Naive thymus-derived CD4-positive, alpha-beta T cell (primary cell): ENCODE measurements at places on chromosomes 3 and 15. TPM values are rescaled to one million over a fixed set of nuclear protein-coding genes. Genes with fewer than 3 reads are reported as not detected.

- no peaks in the 10 kb centered on the region for H3K4me1 ChIP-seq
- no peak for DNase-seq
- H3K27me3 ChIP-seq: no peaks in the 10 kb centered on the region
Measured at GRCh38 chr15:68197661-68198437, 7.3 kb downstream of the CALML4 start.

The SOX14 gene
- not detected for total RNA-seq

DNA sequence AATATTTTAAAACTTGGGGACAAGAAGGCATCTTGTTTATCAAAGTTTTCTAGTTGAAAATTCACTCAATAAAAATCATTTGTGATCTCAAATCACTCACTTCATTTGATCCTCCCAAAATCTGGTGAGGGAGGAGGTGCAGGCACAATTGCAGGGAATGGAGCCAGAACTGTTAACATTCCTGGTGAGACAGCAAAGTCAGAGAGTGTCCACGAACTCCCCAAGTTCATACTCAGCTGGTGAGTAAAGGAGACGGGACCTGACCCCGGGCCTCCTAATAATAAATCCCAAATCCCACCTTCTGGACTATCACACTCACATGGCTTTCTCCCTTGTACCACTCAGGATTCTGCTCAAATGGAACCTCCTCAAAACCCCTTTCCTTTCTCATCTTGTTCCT is 252.3 kb upstream of the LRTM1 start:
- no peaks in the 10 kb centered on the region for H3K4me1 ChIP-seq
- H3K36me3 ChIP-seq: no peaks in the 10 kb centered on the region
- DNase-seq: no peak
- H3K4me3 ChIP-seq: no peak overlapping the region

DNA sequence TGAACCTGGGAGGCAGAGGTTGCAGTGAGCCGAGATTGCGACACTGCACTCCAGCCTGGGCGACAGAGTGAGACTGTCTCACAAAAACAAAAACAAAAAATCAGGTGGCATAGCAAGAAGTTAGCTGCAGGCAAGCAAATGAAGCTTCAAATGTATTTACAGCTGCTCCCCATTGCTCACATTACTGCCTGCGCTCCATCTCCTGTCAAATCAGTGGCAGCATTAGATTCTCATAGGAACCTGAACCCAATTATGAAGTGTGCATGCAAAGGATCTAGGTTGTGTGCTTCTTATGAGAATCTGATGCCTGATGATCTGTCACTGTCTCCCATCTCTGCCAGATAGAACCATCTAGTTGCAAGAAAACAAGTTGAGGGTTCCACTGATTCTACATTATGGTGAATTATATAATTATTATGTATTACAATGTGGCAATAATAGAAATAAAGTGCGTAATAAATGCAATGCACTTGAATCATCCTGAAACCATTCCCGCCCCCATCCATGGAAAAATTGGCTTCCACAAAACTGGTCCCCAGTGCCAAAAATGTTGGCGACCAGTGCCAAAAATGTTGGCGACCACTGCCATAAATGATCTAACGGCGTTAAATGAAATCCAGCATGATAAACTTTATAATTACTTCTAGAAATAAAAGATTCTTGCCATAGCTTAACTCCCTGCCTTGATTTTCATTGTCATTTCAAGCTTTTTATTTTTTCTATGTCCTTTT is 616.7 kb upstream of the NAALADL2 start:
- no peaks in the 10 kb centered on the region for H3K36me3 ChIP-seq
- no peak for DNase-seq
- no peak overlapping the region for H3K27ac ChIP-seq
- H3K27me3 ChIP-seq: no peaks in the 10 kb centered on the region
- no peak overlapping the region for H3K4me3 ChIP-seq

The HLTF gene
- 26.5 TPM for total RNA-seq

- H3K27ac ChIP-seq: no peak overlapping the region
- no peak overlapping the region for H3K4me3 ChIP-seq
Measured at GRCh38 chr3:149596134-149596770, 61.6 kb downstream of the WWTR1 start.

The PLIN1 gene
- total RNA-seq: 0.21 TPM

GRCh38 chr15:55060836-55061235 is 135.9 kb downstream of the RSL24D1 start:
- H3K27me3 ChIP-seq: no peaks in the 10 kb centered on the region
- H3K36me3 ChIP-seq: no peaks in the 10 kb centered on the region
- no peak overlapping the region for H3K4me3 ChIP-seq
- H3K27ac ChIP-seq: no peak overlapping the region

DNA sequence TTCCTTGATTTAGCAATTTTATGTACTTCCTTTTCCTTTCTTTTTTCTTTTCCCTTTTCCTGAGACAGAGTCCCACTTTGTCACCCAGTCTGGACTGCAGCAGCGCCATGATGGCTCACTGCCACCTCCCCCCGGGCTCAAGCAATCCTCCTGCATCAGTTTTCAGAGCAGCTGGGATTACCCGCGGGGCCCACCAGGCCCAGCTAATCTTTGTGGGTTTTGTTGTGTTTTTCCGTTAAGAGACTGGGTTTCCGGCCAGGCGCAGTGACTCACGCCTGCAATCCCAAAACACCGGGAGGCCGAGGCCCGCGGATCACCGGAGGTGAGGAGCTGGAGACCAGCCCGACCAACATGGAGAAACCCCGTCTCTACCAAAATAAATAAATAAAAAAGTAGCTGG is 17.7 kb downstream of the GOLGA8S start:
- H3K4me1 ChIP-seq: no peaks in the 10 kb centered on the region
- no peak overlapping the region for H3K27ac ChIP-seq
- H3K4me3 ChIP-seq: no peak overlapping the region
- no peaks in the 10 kb centered on the region for H3K36me3 ChIP-seq
- no peak for DNase-seq

The FETUB gene
- not detected for total RNA-seq

The AP3S2 gene
- total RNA-seq: 31.7 TPM

DNA sequence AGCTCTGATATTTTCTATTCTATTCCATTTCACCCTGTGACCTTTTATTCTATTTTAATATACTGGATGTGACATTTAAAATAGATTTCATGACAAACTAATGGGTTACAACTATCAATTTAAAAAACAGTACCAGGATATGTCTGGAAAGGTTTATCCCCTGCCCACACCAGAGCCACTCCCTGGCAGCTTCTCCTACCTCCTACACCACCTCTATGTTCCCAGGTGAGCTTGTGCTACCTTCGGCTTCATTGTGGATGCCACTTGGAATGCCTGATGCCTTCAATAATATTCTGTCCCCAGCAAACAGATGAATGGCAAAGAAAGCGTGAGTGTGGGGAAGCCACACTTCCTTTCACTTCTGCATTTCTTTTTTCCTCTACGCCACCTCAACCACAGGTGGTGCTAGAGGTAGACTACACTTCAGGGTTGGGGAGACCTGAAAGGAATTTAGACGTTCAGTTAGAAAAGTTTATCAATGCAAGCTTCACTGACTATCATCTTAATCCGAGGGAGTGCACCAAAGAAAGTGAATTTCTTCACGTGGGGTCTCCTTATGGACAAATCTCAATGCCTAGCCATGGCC is 213.0 kb downstream of the SSR3 start:
- H3K4me3 ChIP-seq: no peak overlapping the region
- H3K27me3 ChIP-seq: no peaks in the 10 kb centered on the region
- H3K36me3 ChIP-seq: no peaks in the 10 kb centered on the region
- no peak overlapping the region for H3K27ac ChIP-seq
- DNase-seq: no peak
- H3K4me1 ChIP-seq: no peaks in the 10 kb centered on the region

GRCh38 chr3:190566043-190566933 is 52.4 kb downstream of the IL1RAP start:
- H3K4me3 ChIP-seq: no peak overlapping the region
- H3K27ac ChIP-seq: no peak overlapping the region
- H3K4me1 ChIP-seq: no peaks in the 10 kb centered on the region
- no peaks in the 10 kb centered on the region for H3K36me3 ChIP-seq
- no peak for DNase-seq

GRCh38 chr3:42960282-42960681 is 18.8 kb upstream of the GASK1A start:
- no peaks in the 10 kb centered on the region for H3K4me1 ChIP-seq
- DNase-seq: no peak
- no peak overlapping the region for H3K27ac ChIP-seq
- H3K27me3 ChIP-seq: no peaks in the 10 kb centered on the region

DNA sequence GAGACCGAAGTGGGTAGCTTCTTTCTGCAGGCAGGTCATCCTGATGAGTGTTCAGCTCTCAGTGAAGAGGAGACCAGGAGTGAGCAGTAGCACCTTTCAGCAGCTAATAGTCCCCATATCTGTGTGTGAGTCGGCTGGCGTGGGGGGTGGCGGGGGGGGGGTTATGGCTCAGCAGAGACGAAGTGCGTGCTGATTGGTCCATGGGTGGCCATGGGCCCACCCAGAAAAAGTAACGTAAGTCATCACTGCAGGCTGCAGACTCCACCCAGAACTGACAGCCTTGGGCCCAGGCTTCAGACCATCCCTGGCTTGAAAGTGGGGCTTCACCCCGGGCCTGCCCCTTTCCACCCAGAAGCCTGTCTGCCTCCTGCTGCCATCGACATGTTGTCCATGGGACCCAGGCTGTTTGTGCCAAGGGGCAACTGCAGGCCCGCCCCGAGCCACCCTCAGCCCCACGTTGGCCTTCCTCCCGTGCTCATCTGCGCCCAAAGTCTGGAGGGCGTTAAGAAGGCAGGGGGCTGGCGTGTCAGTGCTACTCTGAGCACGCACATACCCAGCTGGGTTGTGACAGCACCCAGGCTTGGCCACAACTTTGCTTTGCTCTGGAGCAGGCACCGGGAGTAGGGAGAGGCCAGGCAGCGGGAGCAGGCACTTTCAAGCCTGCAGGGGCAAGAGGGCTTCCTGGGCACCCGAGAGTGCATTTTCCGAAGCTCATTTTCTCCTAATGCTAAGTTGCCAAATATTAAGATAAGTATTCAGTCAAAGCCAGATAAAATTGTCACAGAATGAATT is 511.7 kb upstream of the CDIN1 start:
- no peaks in the 10 kb centered on the region for H3K4me1 ChIP-seq
- no peaks in the 10 kb centered on the region for H3K27me3 ChIP-seq
- H3K36me3 ChIP-seq: no peaks in the 10 kb centered on the region
- no peak overlapping the region for H3K4me3 ChIP-seq
